ENCODE measurements at places on chromosomes 1 and 21.

DNA sequence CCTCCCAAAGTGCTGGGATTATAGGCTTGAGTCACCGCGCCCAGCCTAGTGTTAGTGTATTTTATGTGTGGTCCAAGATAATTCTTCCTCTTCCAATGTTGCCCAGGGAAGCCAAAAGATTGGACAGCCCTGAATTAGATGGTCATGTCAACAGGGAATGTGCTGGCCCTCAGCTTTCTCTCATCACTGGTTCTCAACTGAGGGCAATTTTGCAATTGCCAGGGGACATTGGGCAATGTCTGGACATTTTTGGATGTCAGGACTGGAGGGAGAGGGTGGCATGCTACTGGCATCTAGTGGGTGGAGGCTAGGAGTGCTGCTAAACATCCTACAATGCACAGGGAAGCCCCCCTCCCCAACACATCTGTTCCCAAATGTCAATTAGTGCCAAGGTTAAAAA is 95.0 kb downstream of the LAMC2 start:
- DNase-seq: no peak

GRCh38 chr1:32448773-32449456 is 16.0 kb upstream of the ZBTB8B start:
- DNase-seq: no peak

- no peak for DNase-seq
These were observed 6.3 kb upstream of the OSBPL9 start for GRCh38 chr1:51610637-51611036.

- DNase-seq: no peak
These were observed 296.1 kb downstream of the CTH start for GRCh38 chr1:70707214-70707613.

- DNase-seq: no peak
These were observed 357.7 kb downstream of the TTLL7 start for GRCh38 chr1:83641206-83641658.

DNA sequence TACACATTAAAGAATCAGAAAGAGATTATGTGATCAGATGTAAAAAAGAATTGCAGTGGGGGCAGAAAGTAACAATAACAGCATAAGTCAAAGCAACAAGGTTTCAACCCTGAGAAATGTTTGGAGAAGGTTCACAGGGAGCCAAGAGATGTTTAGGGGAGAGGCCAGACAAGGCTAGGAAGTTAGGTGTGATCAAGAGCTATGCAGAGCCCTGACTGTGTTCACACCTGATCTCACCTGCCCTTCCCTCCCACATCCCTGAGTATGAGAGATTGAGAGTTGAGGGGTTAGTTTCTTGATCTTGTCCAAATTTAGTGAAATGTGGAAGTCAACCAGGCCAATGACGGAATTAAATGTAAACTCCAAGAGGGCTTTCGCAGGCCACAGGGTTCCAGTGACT is 10.2 kb downstream of the PTPN14 start:
- no peak for DNase-seq

GRCh38 chr1:54937469-54937868 is 43.0 kb upstream of the TMEM61 start:
- no peak for DNase-seq

DNA sequence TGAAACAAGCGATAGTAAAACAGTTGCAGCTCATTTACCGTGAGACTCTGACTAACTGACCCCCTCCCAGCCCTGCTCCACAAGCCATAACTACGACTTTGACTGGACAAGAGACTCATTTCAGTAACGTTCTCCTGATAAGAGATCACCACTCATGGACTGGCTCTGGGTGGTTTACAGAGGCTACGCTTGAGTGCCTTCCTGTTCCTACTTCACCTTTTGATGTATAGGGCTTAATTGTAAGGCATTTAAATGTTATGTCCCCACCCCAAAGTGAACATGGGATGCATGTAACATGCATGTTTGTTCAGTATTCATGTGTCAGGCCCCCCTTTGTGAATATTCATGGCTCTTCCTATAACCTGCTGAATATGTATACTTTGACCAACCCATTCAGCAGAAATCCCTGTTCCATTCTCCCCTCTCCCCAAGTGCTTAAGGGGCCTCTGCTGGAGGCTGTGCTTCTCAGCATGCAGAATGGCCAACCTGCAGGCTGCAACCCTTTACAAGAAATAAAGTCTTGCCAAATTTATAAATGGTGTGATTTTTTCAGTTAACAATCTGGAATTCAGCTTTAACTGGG is 50.7 kb upstream of the SPOCD1 start:
- DNase-seq: no peak

- no peak for DNase-seq
These were observed 15.8 kb upstream of the COL6A2 start for GRCh38 chr21:46081862-46082712.

DNA sequence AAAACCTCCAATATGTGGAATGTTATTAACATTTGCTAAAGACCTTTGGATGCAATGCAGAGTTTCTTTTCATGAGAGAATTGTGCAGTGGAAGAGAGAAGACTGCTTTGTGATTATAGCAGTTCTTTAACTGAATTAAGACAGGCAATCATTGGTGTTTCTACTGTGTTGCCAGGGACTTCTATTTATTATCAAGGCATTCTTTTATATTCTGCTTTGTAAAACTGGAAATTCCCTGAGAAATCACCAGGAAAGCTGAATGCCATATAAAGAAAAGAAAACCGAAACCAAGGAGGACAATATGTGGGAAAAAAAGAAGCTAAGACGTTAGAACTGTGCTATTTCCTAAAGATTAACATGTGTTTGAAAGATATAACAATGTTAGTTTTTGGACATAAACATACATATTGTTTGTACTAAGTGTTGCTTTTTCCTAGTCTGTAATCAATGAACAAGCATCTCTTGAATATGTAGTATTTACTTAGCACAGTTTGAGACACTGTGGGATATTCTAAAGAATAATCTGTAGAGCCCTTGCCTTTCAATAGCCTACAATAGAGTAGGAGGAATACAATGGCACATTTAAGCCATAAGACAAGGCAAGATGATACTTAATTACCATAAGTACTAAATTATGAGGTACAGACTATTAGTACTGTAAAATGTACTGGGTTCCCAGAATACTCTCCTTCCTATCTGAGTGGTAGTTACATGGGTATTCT is 47.1 kb downstream of the EXTL2 start:
- DNase-seq: no peak

GRCh38 chr21:44875316-44875700 is 1.8 kb upstream of the PTTG1IP start:
- DNase-seq: peak; percentile 40

GRCh38 chr1:113205980-113206766 is 133.2 kb downstream of the LRIG2 start:
- DNase-seq: no peak

GRCh38 chr1:100074604-100075395 is 57.9 kb downstream of the SASS6 start:
- no peak for DNase-seq

DNA sequence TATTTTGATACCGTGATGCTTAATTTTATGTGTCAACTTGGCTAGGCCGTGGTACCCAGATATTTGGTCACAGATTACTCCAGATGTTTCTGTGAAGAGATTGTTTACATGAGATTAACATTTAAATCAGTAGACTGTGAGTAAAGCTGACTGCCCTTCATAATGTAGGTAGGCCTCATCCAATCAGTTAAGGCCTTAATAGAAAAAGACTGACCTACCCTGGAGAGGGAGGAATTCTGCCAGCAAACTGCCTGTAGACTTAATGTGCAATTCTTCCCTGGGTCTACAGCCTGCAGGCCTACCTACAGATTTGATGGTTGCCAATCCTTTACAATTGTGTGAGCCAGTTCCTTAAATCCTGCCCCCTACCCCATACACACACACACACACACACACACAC is 4.3 kb downstream of the SETSIP start:
- no peak for DNase-seq

- DNase-seq: no peak
These were observed 341.5 kb downstream of the KCNH1 start for GRCh38 chr1:210792250-210793102.

DNA sequence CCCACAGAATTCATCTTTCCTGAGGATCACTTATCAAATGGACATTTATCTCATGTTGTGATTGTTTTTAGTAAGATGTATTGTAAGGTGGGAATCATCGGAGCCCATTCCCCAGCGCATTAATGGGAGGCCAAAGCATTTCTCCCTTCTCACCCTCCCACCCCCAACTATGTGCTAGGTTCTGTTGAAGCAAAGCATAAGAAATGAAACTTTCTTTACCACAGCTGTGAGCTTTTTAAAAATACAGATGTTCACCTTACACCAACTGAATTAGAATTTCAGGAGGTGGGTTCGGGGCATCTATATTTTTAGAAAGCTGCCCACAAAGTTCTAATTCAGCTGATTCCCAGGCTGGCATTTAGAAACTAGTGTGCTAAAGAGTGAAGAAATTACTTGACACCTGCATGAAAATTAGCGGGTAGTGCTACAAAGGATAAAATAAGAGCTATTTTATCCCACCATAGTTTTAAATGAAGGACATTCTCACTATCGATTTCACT is 26.3 kb downstream of the UAP1 start:
- no peak for DNase-seq

GRCh38 chr1:199948587-199949280 is 78.8 kb upstream of the NR5A2 start:
- DNase-seq: no peak

DNA sequence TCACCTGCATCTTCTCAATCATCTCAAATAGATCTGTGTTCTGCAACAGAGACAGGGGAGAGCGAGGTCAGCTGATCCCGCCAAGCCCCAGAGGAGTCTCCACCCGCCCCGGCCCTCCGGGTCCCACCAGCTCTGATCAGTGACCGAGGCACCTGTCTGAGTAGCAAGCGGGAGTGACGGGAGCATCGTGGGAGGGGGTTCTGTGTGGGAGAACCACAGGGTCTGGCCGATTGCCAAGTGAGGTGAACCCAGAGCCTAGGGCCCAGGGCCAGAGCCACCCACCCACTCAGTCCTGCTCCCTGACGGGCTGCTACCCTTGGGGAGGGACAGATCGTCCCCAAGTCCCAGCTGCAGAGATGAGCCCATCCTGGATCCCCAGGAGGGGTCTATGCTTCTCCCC is 49.1 kb downstream of the RAP1GAP start:
- no peak for DNase-seq

GRCh38 chr1:205458777-205459566 is 3.1 kb upstream of the BLACAT1 start:
- no peak for DNase-seq

- DNase-seq: no peak
These were observed 2.4 kb downstream of the ACTA1 start for GRCh38 chr1:229431284-229432115.

- no peak for DNase-seq
These were observed 147.0 kb upstream of the COA6 start for GRCh38 chr1:234226113-234226818.

GRCh38 chr1:66506991-66507390 is 27.0 kb upstream of the SGIP1 start:
- DNase-seq: no peak

GRCh38 chr1:3598522-3599285 is 12.6 kb downstream of the MEGF6 start:
- no peak for DNase-seq

- no peak for DNase-seq
These were observed 15.2 kb downstream of the KIRREL1 start for GRCh38 chr1:158008630-158009029.

- DNase-seq: no peak
These were observed 58.5 kb downstream of the SLC25A24 start for GRCh38 chr1:108141621-108142020.

- DNase-seq: no peak
These were observed 673.4 kb upstream of the ADGRL4 start for GRCh38 chr1:79679916-79680315.

GRCh38 chr1:7407980-7408770 is 362.9 kb upstream of the VAMP3 start:
- DNase-seq: no peak

- DNase-seq: no peak
These were observed 620.6 kb upstream of the CAMK1G start for GRCh38 chr1:208962867-208963266.

DNA sequence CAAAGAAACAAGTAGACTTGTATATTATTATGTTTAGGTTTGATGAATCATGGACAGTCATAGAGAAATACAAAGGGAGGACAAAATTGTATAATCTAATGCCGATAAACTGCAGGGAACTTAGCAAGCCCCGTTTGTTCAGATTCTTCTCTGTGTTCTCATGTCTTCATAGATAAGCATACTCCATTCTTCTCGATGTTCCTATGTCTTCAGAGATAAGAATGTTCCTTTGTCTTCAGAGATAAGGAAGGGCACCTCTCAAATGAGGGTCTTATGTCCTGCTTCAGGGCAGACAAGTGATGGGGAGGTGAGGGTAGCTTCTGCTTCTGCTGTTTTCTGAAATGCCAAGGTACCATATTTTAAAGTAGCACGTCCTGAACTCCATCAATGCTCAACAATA is 19.7 kb upstream of the TADA1 start:
- no peak for DNase-seq

GRCh38 chr1:225554216-225554812 is 98.6 kb downstream of the ENAH start:
- DNase-seq: peak; percentile 11

GRCh38 chr1:218351391-218352074 is 6.4 kb downstream of the TGFB2 start:
- peak; percentile 23 for DNase-seq

DNA sequence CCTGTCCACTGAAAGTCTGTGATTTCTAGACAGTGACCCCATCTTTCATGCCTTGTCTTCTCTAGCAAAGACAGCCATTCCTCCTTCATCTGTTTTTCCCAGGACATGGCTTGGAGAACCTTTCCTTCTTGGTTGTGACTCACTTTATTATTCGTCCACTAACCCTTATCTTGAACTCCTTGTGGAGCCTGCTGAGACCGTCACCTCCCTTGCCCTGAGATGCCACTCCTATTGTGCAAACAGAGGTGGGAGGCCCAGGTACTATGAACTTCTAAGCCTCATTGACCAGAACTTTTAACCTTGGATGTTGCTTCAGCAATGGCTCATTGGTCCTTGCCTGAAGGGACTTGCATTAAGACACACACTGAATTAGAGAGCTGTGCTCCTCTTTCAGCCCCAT is 117.5 kb downstream of the FOXD2 start:
- DNase-seq: no peak

GRCh38 chr21:45356653-45357435 is 48.1 kb upstream of the COL18A1 start:
- DNase-seq: no peak

GRCh38 chr21:39071623-39072214 is 111.5 kb downstream of the PSMG1 start:
- no peak for DNase-seq

- DNase-seq: peak; percentile 24
These were observed 64.9 kb downstream of the SLC45A1 start for GRCh38 chr1:8382608-8383505.
